ENCODE measurements at places on chromosomes 7 and 10.

- DNase-seq = peak; percentile 86
Observed at GRCh38 chr10:132961787-132962622, 19.6 kb upstream of the CFAP46 start.

GRCh38 chr7:90119178-90119971 lies 34.9 kb upstream of the STEAP1 start:
- peak; percentile 64 for DNase-seq

DNA sequence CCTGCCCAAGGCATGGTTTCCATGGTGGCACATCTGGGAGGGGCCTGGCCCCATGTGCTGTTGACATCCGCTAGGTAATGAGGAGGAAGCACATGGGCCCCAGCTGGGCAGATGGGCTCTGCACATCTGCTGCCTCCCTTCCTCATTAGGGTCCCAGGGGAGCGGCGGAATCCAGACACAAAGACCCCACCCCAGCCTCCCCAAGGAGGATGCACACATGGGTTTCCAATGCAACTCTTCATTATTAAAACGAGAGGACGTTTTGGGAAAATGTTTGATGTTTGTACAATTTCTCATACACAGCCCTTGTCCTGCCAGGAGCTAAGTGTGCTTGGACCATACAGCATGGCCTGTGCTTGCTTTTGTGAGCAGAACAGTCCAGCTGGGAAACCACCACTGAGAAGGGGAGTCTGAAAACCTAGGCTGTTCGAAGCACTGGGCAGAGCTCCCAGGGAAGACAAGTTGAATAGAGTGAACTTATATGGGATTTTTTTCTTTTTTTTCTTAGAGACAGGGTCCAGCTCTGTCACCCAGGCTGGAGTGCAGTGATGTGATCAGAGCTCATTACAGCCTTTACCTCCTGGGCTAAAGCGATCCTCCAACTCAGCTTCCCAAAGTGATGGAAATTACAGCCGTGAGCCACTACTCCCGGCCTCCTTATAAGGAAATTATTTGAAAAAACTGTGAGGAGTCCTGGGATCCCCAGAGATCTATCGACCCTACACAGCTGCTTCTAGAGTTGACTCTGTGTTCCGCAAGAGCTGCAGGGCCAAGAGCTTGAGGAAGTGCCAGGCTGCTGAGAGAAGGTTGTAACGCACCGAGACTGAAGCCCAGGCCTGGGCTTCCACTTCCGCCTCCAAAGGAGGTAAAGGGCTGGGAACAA lies 23.4 kb downstream of the FAM107B start:
- no peak for DNase-seq

- no peak for DNase-seq
Observed at GRCh38 chr7:121279822-121280221, 49.0 kb upstream of the WNT16 start.

DNA sequence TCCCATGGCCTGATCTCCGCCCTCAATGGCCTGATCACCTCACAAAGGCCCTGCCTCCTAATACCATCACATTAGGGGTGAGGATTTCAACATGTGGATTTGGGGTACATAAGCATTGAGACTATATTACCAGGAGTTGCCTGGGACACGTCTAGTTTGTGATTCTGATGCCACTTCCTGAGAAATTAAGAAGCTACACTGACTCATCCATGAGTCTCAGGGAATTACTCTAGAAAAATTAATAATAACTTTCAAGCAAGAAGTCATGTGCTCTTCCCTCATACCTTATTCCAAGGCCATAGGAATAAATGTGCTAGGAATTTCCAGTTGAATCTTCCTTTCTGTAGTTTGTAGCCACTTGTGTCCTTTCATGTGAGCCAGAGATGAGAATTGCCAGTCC lies 519.3 kb upstream of the MKI67 start:
- DNase-seq = no peak
